Stimulated activated CD8-positive, alpha-beta memory T cell treated with anti-CD3 and anti-CD28 coated beads, Interleukin-12 subunit alpha, Interleukin-12 subunit beta, amount 100 ng/mL, for 4 hours (primary cell): ENCODE measurements at places on chromosomes 12 and 14.

DNA sequence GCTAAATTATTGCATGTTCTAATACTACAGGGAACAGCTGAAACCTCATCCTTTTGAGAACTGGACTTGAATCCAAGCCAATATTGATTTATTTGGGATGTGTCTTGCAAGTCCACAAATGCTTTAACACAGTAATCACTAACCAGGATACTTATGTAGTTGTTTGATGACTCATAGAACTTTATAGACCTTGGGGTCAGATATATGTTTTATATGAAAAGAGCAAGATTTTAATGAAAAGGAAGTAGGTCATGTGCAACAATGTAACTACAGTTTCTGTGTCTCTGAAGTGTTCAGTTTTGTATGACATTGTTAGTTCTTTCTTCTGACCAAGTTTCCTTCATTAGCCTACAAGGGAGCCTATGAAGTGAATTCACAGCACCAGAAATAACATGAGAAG is 352.0 kb downstream of the ZFP36L1 start:
- no peak for DNase-seq

GRCh38 chr12:78402366-78403134 is 462.0 kb upstream of the SYT1 start:
- no peak for DNase-seq

DNA sequence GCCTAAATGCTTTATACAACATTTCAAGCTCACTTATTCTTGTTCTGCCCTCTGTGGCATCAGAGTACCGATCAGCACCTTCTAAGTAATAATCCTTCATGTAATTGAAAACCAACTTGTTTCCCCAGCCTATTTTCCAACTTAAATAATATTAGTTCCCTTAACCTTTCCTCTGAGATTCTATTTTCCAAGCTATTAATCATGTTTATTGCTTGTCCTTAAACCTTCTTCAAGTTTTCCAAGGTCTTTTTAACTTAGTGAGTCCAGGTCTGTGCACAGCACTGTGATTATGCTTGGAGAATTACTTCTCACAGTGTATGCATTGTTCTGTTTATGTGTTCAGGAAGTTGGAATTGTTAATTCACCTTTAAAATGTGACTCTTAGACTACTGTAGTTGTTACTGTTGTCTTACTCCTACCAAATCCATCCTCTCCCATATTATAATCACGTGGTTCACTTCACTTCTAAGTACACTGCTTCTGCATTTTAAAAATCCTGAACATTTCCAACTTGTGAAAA is 1039.3 kb upstream of the FOXG1 start:
- no peak for DNase-seq

GRCh38 chr14:22976620-22977433 is 5.5 kb downstream of the AJUBA start:
- no peak for DNase-seq

- no peak for DNase-seq
Measured at GRCh38 chr14:95220663-95221231, 63.4 kb upstream of the DICER1 start.
